ENCODE measurements at places on chromosomes 2 and 18.

DNA sequence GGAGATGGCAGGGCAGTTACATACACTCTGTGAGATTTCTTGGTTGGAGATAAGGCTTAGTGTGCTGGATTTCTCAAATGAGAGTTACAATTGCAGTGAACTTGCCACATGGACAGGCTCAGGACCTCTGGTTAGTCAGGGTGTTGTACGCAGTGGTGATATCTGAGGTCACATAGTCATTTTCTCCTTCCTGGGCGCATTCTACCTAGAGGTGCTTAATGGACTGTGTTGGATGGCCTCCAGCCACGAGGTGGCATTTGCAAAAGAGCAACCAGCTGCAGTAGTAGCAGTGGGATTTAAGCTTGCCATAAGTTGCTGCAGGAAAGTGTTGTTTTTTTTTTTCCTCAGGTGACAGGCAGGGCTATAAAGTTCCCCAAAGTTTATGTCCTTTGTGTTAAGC, 173.8 kb upstream of the TMEM200C start:
- DNase-seq = no peak

GRCh38 chr2:160207804-160208654, 8.0 kb upstream of the ITGB6 start:
- no peak for DNase-seq

GRCh38 chr2:222796413-222797103, 64.3 kb upstream of the ACSL3 start:
- no peak for DNase-seq

- no peak for DNase-seq
These were observed 137.1 kb downstream of the ZEB2 start for GRCh38 chr2:144382849-144383248.

DNA sequence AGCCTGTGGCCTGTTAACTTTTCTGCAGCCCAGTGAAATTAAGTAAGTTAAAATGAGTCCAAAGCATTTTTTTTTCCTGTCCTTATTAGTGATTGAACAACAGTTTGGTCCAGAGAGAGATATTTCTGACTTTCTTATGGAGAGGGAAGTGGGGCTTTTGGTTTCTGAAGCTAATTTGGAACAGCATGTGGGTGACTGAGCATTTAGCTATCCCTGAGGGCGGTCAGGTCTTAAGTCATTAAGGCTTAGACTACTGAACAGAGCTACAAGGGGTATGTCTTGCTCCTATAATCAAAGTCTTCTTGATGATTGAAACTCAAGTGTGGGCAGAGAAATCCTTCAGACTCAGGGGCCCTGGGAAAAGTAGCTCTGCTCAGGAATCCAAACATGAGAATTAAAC, 14.0 kb downstream of the ARHGAP25 start:
- DNase-seq = no peak

DNA sequence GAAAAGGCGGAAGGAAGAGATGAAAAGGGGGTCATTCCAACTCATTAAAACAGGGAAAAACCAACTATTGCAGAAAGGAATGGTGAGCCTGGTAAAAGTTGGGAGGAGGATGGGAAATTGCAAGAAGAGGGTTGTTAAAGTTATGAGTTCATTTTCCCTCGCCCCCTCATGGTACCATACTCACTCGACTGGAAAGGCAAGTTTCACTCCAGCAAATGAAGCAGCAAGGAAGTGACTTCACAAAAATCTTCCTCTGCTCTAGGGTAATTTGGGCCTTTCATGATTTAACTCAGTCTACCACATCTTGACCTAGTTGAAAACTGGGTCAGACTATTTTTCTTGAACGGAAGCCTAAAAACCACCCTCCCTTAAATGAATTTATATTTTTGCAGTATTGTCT, 22.8 kb upstream of the DAW1 start:
- DNase-seq = no peak

DNA sequence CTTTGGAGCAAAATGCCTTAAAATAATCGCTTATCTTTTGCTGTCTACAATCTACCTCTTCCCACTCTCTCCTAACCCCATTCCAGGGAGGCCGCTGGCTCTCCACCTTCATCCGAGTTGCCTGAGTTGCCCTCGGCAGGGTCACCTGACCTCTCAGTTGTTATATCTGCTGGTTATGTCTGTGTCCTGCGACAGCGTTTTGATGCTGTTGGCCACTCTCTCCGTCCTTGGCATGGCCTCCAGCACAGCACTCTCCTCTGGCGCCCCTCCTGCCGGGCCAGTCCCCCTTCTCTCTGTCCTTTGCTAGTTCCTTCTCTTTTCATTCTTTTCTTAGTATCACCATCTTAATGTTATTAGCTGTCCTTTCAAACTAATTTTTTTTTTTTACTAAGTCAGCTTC, 41.6 kb downstream of the TRAF3IP1 start:
- no peak for DNase-seq

DNA sequence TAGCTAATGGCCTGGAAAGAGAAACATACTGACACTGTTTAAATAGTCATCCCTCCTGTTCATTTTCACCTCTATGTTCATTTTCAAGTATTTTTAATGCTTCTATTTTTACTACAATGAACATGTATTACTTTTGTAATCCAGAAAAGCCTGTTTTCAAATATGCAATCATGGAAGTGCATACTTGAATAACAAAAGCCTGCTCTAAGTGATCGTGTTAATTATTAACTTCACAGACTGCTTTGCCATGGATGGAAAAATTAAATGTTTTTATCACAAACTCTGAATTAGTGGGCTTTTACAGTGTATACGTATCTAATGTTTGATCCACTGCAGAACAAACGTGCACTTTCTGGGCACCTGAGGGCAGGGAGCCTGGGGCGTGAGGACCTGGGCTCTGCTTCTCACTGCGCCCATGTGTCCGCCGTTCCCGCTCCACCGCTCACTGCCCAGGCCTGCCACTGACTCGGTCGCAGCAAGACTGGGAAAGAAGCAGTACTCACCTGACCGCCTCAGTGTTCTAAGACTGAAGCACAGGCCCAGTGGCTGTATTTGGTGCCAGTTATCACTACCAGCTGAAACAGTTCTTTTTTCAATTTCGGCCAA, 80.6 kb downstream of the UXS1 start:
- no peak for DNase-seq

DNA sequence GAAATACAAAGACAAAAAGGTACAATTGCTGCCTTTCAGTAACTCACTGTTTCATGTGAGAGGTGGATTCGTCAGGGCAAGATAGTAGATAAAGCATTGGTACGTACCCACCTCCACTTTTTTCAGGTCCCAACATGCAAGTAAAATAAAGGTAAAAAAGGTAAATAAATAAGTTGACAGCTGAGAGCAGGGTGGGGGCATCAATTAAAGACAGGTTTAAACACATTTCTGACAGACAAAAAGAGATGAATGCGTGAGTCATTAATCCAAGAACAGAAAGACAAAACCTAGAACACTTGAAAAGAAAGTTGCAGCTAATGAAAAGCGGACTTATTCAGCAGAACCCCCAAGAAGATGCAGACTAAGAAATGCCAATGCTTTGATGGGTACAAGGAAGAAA, 979.6 kb upstream of the CDH2 start:
- no peak for DNase-seq

GRCh38 chr2:161033059-161033660, 127.1 kb upstream of the TANK start:
- no peak for DNase-seq

DNA sequence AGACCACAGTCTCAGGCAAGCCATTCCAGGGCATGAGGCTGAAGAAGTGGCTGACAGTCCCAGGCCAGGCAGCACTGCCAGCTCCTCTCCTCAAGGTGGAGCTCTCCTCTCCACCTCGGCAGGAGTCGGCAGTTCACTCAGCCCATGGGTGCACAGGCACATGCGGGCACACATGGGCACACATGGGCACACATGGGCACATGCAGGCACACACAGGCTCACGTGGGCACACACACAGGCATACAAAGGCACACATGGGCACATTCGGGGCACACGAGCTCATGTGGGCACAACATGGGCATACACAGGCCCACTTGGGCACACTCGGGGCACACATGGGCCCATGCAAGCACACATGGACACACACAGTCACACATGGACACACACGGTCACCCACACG, 65.3 kb upstream of the TAF1B start:
- DNase-seq = no peak

All from NCI-H2081 treated with DMSO at 0.1 percent for 48 hours (cell line).